NCI-H526 (cell line): ENCODE measurements at places on chromosomes 6 and 20.

GRCh38 chr6:105851113-105851580, 235.0 kb upstream of the PRDM1 start:
- DNase-seq: no peak

- peak; percentile 31 for DNase-seq
Observed at GRCh38 chr6:26045065-26045927, 41.9 kb upstream of the HFE start.

DNA sequence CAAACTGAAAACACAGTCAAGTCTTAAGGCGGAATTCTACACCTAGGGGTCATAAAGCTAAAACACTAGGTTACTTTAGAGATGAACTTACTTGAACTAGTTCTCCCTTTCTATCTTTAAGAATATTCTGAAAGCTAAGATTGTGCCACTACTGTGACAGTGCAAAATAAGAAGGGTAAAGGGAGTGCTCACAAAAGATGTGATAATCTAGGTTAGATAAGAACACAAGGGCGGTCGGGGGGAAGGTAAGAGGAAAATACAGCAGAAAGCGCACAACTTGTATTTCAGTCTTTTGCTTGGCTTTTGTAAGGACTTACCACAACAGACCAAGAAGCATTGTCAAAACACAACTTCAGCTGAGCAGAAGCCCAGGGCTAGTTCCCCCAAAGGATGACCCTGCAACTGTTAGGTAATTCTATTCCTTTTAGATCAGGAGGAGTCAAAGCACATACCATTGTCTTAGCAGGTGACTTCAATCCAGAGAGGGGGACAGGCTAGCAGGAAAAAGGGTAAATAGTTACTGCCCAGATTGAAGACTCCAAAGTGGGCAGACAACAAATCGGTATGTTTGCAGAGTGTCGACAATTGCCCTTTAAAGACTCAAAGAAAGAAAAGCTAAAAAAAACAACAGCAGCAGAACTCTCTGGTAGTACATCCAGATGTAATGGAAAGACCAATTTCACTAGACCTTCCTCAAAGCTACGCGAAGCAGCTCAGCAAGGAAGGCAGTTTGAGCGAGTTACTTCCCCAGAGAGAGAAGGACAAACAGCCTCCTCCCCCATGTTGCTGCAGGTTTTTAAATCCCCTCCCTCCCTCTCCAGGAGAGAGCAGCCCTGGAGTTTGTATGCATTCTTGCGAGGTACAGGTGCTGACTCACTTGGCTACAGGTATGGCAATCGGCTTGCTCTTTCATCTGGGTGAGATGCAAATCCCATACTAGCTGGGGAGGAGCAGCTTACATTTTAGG, 59.0 kb downstream of the RIPOR2 start:
- DNase-seq: no peak

- no peak for DNase-seq
Observed at GRCh38 chr6:4057036-4057435, 21.9 kb downstream of the FAM217A start.

- DNase-seq: no peak
Observed at GRCh38 chr6:149473080-149474052, 11.4 kb downstream of the ZC3H12D start.

DNA sequence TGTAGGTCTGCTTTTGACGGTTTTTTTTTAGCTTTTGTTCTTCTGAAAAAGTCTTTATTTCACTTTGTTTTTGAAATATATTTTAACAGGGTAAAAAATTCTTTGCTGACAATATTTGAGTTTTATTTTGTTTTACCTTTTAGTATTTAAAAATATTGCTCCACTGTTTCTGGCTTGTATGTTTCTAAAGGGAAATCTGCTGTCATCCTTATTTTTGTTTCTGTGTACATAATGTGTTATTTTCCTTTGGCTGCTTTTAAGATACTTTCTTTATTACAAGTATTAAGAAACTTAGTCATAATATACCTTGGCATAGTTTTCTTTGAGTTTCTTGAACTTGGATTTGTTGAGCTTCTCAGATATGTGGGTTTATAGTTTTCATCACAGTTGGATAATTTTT, 88.6 kb upstream of the SPACA1 start:
- no peak for DNase-seq

- no peak for DNase-seq
Observed at GRCh38 chr6:165487347-165487746, 175.7 kb downstream of the PDE10A start.

- DNase-seq: no peak
Observed at GRCh38 chr6:128068119-128068479, 167.2 kb upstream of the THEMIS start.

DNA sequence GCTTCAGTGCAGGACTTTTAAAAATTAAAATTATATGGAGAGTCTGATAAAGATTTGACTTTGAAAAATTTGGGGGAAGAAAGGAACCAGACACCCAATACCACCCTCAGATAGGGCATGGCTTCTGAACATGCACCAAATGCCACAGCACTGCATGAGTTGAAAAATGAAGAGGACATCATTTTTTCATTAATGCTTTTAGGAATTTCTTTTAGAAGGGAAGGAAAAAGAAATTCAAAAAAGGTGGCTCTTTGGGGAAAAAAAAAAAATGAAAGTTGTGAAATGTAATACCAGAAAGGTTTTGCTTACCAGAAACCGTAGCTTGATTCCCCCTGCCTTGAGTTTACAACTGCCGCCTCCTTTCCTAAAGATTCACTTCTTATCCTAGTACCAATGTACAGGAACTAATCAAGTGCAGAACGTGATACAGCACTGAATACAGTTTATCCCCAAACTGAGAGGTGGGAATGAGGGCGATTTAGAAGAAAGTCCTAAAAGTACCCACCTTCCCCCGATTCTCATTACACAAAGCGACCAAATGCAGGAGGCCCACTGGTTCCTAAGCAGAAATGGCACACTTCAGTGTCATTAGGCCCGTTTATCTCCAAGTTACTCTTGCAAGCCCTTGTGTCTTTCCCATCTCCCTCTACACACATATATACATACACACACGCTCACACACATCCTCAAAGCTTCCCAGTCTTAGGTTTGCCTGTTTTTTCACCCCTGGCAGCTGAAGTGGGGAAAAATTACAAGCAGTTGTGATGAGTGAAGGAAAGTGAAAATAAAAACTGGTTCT, 2.8 kb downstream of the PPP1R10 start:
- no peak for DNase-seq

GRCh38 chr20:32316667-32317066, 39.2 kb downstream of the KIF3B start:
- DNase-seq: no peak

DNA sequence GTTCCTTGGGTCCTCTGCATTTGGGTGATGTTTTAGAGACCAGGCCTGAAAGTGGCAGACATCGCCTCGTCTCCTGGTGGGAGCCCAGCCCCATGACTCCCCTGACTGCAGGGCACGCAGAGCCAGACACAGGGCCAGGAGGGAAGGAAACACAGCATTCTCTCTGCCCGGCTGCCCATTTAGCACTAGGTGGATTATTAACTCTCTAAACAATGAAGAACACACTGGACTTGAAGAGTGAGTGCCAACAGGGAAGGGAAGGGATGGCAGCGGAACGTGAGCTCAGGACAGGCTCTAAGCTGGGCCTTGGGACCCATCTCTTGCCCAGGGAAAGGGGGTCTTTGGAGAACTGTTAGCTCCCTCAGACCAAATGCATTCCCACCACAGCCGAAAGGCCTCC, 80.4 kb downstream of the TBXT start:
- no peak for DNase-seq

- DNase-seq: no peak
Observed at GRCh38 chr20:32474009-32474716, 111.0 kb downstream of the NOL4L start.

GRCh38 chr6:168709390-168709789, 268.4 kb downstream of the SMOC2 start:
- DNase-seq: no peak

DNA sequence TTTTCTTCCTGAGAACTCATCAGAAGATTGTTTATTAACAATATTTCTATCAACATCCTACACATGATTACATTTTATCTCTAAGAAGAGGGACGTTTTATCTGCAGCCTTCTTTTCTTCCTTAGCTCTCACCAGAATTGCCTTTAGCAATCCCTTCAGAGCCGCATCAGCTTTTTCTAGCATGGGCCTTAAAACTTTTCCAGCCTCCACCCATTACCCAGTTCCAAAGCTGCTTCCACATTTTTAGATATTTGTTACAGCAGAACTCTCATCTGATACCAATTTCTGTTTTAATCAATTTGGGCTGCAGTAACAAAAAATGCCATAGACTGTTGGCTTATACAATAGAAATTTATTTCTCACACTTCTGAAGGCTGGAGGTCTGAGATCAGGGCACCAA, 281.5 kb downstream of the THBS2 start:
- DNase-seq: no peak

- no peak for DNase-seq
Observed at GRCh38 chr6:159533016-159533415, 160.0 kb downstream of the SOD2 start.

- no peak for DNase-seq
Observed at GRCh38 chr20:2210646-2211552, 84.9 kb upstream of the TGM3 start.

DNA sequence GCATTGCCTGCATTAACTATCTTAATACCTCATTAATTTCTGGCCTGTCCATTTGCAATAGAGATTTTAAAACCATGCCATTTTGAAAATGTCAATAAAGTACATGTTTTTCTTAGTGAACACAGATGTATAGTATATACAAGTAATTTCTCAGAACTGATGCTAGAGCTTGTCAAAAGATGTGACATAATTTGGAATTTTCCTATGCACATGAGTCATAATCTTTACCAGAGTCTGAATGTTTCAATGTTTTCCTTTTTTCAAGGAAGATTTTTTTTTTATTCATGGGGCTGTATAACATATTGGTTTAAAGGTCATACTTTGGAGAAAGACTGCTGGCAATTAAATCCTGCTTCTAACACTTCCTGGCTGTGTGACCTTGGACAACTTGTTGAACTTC, 1347.5 kb upstream of the ADGRB3 start:
- no peak for DNase-seq

GRCh38 chr6:157013649-157014304, 236.6 kb downstream of the ARID1B start:
- no peak for DNase-seq

GRCh38 chr6:158660333-158660754, 10.5 kb downstream of the SYTL3 start:
- peak; percentile 66 for DNase-seq

DNA sequence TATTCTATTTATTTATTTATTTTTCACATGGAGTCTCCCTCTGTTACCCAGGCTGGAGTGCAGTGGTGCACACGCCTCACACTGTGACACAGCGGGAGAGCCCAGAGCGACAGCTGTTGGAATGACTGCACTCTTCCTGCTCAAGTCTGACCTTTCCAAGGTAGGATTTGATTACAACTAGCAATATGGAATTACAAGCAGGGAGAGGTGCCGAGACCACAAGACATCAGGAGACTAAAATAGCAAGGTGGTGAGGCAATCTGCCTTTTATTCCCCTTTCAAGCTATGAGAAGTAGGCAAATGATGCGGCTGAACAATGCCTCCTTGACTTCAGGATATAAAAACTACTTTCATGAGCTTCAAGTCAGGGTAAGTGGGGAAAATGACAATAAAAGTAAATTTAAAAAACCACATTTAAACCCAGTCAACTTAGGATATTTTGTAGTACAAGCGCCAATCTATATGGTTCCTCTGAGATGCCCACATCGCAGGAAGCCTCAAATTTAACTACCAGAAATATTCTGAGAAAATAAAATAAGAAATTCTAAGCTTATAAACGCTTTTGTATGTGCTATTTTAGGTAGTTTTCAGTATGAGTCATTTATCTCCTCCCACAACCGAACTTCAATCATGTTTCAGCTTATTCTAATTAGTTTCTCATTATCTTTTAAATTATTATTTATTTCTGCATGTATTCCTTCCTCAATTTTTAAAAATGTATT, 146.9 kb upstream of the SGK1 start:
- peak; percentile 41 for DNase-seq

DNA sequence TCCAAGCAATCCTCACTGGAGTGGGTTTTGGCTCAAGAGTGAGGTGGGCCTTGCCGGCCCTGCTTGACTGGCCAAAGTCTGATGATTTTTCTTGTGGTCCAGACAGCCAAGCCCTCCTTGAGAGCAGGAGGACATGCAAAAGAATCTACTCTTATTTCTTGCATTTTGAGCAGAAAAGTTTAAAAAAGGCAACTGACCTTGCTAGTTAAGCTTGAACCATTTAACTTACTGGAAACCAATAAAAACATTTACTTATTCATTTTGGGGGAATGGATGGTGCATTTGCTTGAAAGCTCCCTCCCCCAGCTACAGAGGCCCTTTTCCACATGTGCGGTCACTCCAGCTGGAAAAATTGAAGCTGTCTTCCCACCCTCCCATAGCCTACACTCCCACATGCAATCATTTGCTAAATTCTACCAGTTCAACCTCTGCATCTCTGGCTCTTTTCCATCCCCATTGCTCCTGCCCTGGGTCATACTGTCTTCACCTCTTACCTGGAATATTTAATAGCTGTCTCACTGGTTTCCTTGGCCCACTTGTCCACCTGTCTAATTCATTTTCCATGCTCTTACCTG, 527.9 kb downstream of the DHX35 start:
- no peak for DNase-seq

- DNase-seq: no peak
Observed at GRCh38 chr20:23669327-23669726, 19.5 kb downstream of the CST4 start.

DNA sequence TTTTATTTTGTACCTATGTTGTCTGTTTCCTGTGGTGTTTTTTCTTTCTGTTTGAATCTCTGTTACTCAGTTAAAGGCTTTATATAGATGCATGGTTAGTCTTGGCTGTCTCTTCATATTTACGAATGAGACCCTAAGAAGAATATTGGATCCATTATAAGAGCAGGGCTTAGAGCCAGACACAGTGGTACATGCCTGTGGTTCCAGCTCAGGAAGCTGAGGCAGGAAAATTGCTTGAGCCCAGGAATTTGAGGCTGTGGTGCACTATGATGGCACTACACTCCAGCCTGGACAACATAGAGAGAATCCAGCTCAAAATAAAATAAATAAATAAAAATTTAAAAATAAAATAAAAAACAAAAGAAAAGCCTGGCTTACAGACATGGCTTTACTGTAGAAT, 211.1 kb downstream of the SOD2 start:
- DNase-seq: no peak

- DNase-seq: no peak
Observed at GRCh38 chr6:144578385-144579350, 293.5 kb downstream of the UTRN start.

DNA sequence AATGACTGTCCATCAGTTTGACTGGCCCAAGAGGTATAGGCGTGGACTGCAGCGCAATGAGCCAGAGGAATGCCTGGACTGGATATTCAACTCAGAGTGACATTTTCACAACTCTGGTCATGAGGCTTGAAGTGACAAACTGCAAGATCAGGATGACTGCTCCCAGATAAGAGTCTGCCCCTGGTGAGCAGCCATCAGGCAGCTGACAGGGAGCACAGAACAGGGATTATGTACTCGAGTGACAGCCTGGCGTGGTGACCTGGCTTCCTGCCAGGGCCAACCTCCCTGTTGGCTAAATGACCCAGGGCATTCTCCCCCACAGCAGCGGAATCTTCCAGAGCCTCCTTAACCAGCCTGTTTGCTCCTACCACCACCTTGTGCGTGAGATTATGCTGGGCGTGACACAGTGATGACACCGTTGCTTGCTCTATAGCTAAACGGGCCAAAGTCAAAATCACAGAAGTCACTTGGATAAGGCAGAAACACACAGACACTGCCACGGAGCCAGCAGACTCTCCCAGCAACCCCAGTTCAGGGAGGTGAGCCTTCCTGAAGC, 209.1 kb upstream of the JARID2 start:
- peak; percentile 41 for DNase-seq
